SW 1271 (cell line): ENCODE measurements at places on chromosomes 2 and 18.

- no peak for DNase-seq
Observed at GRCh38 chr18:6493194-6493593, 78.5 kb upstream of the L3MBTL4 start.

GRCh38 chr2:240275386-240275785, 134.9 kb upstream of the OTOS start:
- DNase-seq, result no peak

DNA sequence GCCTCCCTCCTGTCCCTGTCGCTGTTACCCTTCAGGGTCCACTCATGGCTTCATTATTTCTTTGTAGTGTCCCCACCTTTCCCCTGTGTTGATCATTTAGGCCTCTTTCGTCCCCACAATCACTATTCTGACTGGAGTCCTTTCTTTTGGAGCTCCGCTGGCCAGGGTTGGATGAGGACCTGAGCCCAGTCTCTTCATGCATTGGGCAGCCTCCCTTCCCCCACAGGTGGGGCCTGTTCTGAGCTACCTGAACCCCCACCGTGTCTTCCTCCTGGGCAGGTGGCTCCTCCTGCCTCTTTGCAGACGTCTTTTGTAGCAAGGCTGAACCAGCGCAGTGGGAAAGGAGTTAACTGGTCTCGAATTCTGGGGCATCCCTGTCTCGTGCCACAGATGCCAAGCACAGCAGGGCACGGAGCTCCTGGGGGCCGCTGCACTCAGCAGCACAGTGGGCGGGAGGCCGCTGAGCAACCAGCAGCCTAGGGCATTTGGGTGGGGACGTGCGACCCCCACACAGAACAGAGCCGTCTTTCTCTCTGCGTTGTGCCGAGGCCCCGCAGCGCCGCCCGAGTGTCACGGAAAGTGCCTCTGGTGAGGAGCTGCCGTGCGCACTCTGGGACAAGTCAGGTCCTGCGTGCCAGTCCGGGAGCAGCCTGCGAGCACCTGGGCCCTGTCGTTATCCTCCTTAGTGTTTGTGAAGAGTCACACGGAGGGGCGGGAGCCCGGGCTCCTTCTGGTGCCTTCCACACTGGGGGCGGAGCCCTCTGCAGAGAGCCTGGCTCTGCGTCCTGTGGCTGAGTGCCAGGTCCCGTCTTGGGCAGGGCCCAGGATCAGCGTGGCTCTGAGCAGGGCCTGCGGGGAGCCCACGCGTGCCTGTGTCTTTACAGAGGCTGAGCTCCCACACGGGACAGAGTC, 130.1 kb downstream of the NFATC1 start:
- no peak for DNase-seq

- DNase-seq, result peak; percentile 36
Observed at GRCh38 chr2:80499095-80499494, 194.5 kb upstream of the LRRTM1 start.

GRCh38 chr18:950882-951495, 46.3 kb downstream of the ADCYAP1 start:
- DNase-seq, result no peak

DNA sequence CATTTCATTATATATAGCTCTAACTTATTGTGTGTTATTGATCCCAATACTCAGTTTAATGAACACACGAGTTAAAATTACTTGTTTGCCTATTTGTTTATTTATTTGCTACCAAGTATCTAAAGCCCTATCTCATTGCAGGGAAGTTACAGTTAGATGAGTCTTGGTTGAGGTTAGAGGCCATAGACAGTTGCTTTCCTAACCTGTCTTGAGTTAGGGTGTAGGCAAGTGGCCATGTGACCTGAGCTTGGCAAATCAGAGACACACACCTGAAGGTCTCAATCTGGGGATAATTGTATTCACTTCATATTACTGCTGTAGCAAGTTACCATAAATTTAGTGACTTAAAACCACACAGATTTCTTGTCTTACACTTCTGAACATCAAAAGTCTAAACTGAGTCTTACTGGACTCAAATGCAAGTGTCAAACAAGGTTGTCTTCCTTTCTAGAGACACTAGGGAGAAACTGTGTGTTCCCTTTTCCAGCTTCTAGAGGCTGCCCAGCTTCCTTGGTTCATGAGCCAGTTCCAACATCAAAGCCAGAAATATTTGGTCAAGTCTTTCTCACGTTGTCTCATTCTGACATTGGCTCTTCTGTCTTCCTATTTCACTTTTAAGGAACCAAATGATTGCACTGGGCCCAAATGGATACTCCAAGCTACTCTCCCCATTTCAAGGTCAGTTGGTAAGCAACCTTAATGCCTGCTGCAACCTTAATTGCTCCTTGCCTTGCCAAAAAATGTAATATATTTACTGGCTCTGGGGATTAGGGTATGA, 39.7 kb downstream of the COL3A1 start:
- DNase-seq, result no peak

- DNase-seq, result no peak
Observed at GRCh38 chr18:11064106-11064505, 85.3 kb downstream of the PIEZO2 start.

DNA sequence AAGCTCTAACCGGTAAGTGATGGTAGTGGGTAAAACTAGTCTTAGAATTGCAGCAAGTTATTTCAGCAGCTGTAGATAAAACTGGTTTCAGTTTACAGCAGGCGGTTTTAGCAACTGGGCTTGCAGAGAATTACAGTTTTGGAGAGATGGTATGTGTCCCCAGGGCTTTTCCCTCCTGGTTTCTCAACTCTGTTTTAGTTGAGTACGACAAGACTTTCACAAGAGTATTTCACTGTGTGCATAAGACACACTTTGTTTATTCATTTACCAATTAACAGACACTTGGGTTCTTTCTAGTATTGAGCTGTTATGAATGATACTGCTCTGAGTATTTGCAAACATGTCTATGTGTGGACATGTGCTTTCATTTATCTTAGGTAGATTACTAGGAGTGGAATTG, 65.6 kb upstream of the RFX8 start:
- DNase-seq, result no peak

DNA sequence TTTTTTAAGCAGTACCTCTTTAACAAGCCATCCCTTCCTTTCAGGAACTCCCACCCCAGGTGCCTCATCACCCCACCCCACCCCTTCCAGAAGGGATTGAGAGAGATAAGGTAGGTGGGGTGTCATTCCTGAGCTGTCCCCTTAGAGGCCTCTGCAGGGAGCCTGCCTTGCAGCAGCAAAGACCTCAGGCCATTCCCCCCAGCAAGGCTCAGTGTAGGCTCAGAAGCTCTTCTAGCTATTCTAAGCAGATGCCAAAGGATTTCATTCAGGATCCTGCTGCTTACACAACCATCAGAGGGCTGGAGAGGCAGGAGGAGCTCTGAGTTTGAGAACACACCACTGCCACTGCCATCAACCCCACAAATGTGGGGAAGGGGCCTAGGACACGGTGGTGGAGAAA, 5.8 kb upstream of the FIGLA start:
- DNase-seq, result no peak

- DNase-seq, result peak; percentile 88
Observed at GRCh38 chr2:171434013-171434989, at the start of gene DCAF17. TSS of gene DCAF17 (plus strand) at chr2:171434226. CDS start at chr2:171434578, 352 bp downstream.

DNA sequence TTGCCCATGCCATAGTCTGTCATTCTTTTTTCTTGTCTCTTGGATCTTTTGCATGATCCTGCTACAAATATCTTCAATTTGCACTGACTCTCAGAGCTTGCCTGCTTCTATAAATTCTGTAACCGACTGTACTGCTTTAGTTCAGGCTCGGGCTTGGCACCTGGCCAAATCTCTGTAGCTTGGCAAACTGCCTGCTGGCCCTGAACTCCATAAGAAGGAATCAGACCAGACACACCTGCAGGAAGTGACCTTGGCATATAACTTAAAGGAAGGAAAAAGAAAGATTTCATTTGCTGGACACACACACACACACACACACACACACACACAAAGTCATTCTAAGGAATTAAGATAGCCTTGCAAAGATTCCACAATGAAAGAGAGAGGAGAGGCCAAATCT, 291.2 kb upstream of the DDX18 start:
- no peak for DNase-seq

- no peak for DNase-seq
Observed at GRCh38 chr18:22701326-22701725, 231.8 kb upstream of the RBBP8 start.

- no peak for DNase-seq
Observed at GRCh38 chr2:22056621-22057132, 932.9 kb downstream of the TDRD15 start.

DNA sequence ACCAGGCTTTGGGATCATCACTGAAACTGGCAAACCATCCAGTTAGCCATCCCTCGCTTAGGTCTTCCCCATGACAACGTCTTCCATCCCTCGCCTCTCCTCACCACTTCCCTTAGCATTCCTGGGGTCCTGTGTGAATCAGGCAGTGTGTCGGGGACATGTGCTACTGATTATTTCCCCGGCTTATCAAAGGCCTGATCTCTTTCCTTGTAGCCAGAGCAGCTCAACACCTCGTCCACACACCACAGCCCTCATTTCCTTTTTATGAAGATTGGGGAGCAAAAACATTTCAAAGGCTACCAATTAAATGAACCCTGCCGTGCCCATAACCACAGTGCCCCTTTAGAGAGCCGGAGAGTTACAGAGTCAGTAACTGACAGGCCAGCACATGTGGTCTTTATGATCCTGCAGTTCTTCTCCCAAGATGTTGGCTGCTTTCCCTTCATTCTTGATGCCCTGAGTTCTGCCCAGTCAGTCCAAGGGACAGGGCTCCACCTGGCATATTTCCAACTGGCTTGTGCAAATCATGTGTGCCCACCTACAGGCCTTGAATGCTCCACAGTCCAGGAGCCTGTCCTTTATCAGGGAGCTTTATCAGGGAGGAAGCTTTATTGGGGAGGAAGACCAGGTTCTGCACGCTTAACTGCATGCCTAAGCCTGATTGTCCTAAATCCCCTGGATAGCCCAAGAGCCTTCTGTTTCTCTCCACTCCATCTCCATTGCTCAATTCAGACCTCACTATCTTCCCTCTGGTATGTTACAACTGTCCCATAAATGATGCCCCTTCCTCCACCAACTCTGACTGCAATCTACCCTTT, 343.1 kb downstream of the CYRIA start:
- DNase-seq, result no peak

DNA sequence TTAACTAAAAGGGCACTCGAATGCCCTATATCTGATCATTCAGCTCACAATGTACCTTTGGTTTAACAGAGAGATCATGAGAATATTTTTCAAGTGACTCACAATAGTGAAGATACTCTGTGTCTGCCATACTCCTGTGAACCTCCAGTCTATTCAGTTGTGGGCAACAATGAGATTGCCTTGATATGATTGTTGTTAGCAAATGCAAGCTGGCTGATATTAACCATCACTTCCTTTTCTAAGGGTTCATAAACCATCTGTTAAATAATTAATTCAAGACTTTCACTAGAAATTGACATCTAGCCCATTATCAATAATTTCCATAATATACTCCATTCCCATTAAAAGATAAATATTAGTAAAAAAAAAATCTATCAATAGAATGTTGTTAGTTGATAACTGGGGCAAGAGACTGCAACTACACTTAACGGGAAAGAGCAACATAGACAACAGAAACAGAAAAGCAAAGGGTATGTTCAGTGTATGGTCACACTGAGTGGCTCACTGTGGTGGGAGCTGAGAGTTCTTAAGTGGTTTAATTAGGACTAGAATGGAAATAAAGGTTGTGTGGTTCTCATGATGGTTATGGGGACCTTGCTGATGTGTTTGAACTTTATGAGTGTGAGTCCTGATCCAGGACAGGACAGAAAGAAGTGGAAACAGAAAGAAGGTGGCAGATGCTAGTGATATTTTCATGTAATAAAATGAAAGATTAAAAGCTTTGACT, 11.9 kb downstream of the IL18RAP start:
- no peak for DNase-seq

- no peak for DNase-seq
Observed at GRCh38 chr2:143588746-143589145, 459.5 kb downstream of the ARHGAP15 start.

- no peak for DNase-seq
Observed at GRCh38 chr2:70557171-70557838, 3.7 kb upstream of the TGFA start.

- no peak for DNase-seq
Observed at GRCh38 chr18:23225503-23225902, 90.2 kb downstream of the CABLES1 start.

- no peak for DNase-seq
Observed at GRCh38 chr2:221490506-221491060, 81.5 kb downstream of the EPHA4 start.

DNA sequence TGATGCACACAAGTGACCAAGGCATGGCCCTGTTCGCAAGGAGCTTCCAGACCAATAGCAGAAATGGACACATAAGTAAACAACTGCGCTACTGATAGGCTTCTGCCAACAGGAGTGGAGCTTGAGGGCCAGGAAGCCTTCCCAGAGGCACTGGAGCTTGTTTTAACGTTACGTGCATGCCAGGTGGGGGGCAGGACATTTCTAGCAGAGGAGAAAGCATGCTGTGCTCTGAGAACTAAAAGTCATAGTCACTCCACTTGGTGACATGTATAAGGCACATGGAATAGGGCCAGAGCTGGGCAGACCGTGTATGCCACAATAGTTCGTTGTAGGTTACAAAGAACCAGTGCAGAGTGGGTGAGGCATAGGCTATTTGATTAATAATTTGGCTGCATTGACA, 184.2 kb downstream of the NEDD4L start:
- DNase-seq, result no peak

DNA sequence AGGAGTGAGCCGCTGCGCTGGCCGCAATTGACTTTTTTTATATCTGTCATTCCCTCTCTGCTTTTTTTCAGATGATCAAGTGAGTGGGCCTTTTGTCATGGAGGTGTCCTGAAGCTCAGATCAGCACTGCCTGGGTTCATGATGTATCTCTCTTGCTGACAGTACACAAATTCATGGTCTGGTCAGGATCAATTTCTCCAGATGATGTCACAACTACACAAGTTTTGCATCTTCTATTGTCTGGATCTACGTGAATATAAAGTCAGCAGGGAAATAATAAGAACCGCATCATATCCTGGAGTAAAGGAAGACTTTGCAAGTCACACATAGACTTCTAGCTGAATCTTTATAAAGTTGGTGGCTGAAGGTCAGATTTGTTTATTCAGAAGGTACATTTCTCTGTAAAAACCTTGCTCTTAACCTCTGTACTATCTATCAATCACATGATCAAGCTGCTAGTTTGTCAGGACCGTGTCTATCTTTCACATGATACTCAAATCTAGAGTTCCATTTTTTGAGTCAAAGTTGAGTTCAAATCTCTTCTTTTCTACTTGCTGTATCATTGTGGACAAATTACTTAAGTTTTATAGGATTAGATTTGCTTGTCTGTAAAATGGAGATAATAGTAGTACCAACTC, 13.1 kb upstream of the CD28 start:
- DNase-seq, result no peak
